Cortex of kidney (tissue), 1 donor: ENCODE measurements at places on chromosomes 3 and 15.

GRCh38 chr3:33575311-33575710, 135.1 kb upstream of the UBP1 start:
- no peak for DNase-seq

- DNase-seq, result no peak
Observed at GRCh38 chr3:123099331-123100192, 32.7 kb downstream of the PDIA5 start.

- no peak for DNase-seq
Observed at GRCh38 chr3:36172699-36173098, 207.6 kb upstream of the STAC start.

DNA sequence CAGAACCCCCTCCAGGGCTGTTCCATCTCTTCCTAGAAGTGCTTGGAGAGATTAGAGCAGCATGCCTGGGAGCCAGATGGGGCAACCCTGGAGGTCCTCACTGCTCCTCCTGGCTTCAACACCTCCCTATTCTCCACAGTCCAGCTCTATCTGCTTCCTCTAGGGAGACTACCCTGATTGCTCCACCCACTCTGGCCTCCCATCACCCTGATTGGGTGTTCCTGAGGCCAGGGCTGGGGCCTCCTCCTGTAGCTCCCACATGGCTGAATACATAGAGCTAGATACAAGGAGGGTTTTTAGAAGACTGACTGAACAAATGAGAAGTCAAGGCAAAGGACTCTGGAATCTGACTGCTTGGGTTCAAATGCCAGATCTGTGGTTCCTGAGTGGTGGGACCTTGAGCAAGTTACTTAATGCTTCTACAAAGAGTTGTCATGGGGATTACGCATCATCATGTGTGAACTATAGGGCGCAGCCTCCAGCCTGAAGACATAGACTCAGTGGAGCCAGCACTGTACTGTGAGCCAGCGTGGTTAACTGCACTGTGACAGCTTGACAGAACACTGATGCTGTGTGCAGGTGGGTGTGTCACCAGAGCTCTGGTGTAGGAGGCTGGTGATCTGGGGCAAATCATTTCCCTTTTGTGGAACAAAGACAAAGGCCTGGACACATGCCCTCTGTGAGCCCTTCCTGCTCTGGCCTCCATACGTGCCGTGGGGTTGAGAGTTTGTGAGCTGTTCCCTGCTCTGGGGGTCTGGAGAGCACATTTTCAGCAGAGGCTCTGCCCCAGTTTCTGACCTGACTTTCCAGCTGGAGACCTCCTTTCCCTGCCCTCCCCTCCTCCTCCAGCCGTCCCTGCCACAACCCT, 74.8 kb downstream of the SCN5A start:
- no peak for DNase-seq

DNA sequence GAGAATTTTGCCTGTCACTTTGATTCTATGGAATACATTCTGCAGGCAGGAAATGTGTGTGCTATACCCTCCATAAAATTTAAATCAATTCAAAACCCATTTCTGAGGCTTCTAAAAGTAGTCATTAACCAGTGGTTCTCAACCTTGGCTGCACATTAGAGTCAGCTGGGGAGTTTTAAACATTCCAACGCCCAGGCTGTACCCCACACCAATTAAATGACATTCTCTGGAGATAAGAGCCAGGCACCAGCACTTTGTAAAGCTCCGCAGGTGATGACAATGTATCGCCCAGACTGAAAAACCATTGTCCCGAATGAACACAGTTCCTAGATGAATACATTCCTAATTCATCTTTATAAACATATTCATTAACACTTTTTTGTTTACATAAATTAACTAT, 110.6 kb upstream of the MB21D2 start:
- no peak for DNase-seq

DNA sequence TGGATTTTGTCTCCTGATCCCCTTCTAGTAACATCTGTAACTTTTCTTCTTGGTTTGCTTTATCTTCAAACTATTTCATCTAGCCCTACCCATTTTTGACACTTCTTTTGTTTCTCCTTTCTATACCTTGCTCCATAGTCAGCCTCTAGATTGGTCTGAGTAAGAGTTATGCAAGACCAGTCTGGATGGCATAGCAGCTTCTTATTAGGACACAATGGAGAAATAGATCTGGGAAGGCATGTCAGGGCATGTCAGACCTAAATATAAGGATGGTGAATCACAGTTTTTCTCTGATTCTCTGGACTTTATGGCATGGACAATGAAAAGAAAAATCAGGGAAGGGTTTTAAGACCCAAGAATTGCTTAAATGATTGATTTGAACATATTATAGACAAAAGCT, 452.5 kb downstream of the RAP2B start:
- DNase-seq, result no peak

DNA sequence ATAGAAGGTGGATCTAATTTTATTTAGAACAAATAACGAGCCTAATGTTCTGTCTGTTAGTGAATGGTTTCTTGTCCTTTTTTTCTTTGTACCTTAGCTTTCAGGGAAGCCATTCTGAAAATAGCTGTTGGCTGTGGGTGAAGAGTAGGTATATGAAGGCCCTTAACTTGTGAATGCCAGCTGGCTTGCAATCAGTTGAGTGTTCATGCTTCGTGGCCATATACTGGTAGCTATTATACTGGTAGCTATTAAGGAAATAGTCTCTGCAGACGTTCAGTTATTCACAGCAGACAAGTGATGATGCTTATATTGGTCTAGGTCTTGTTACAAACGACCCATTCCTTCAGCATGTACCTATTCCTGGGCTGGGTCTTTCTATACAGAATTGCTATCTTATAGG, 18.8 kb downstream of the TRIM71 start:
- no peak for DNase-seq

DNA sequence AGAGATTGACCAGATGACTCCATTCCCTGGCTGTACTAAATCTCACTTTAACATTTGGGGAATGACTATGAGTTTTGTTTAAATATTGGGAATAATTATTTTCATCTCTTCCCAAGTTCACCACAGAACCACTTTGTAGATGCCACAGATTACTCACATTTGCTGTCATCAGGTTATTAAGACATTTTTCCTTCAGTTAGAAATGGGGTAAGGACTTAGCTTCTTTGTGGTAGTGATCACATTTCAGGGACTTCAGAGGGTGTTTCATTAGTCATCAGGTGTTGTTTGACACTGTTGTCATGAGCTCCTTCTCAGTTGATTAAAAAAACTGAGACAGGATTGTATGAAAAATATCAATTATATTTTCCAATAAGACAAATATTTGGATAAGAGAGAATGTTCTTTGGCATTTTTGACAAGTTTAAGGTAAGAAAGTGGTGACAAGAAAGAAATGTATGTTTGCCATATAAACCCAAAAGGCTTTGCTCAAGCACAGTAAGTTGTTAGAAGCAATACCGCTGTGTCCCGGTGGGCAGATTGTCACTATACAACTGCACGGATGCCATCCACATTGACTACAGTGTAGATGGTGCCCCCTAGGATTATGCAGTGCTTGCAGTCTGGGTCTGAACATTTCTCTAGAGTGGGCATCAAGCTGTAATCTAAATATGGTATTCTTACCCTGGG, 22.3 kb downstream of the FBXL2 start:
- DNase-seq, result no peak

DNA sequence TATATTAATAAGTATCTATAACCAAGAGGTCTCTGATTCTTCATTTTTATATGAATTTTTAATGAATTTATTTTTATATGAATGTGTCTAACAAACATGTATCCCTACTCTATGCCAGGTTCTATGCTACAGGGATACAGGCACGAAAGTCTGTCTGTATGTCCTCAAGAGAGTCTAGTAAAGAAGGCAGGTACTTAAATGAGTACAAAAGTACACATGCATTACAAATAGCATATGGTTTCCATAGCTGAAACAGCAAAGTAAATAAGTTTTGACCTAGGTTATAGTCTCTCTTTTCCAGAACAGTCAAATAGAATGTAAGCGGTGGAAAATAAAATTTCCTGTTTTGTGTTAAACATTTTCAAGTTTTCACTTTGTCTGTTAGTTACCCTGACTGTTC, 13.3 kb upstream of the ABHD10 start:
- no peak for DNase-seq

GRCh38 chr15:32705446-32705845, 12.4 kb upstream of the GREM1 start:
- DNase-seq, result no peak

- DNase-seq, result no peak
Observed at GRCh38 chr3:105385179-105385578, 18.5 kb downstream of the ALCAM start.
